Stimulated activated CD4-positive, alpha-beta T cell treated with anti-CD3 and anti-CD28 coated beads, Interleukin-1b, Interleukin-23, amount 100 ng/mL, for 48 hours (primary cell): ENCODE measurements at places on chromosomes 6 and 20.

- DNase-seq: no peak
Observed at GRCh38 chr6:157690441-157691210, 132.4 kb upstream of the SNX9 start.

GRCh38 chr20:24998631-24999445 lies 6.3 kb upstream of the APMAP start:
- DNase-seq: no peak

GRCh38 chr20:3998998-3999397 lies 16.4 kb downstream of the RNF24 start:
- no peak for DNase-seq

DNA sequence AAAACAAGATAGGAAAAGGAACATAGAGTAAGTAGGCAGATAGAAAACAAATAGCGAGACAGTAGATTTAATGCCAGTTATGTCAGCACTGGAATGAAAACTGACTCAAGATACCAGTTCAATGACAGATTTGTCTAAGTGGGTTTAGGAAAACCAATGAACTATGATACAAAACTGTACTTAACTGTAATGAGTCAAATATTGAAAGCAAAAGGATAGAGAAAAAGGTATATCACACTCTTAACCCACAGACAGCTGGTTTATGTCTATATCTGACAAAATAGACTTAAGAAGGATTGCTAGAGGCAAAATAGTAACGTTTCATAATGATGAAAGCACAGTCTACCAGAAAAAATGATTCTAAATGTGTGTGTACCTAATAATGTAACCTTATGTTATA lies 38.2 kb downstream of the ATRN start:
- DNase-seq: no peak

DNA sequence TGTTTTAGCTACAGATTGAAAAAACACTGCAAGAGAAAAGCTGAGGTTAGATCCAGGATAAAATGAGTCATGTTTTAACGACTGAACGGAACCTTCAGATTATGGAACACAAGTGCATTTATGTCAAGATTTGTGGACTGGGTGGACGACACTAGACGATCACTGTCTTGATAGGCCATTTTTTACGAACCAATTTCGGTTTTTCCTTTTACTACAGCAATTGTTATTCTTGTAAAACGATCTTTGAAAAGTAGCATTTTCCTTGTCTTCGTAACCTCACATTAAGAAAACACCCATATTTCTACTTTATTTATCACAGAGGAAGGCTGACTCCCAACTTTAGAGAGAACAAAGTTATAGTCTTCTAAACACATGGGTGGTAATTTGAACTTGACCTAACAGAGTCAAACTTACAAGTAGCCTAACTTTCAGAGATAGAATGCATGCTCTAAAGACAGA lies 294.2 kb upstream of the TCF21 start:
- no peak for DNase-seq

- peak; percentile 46 for DNase-seq
Observed at GRCh38 chr6:139135578-139136545, 982 bp downstream of the HECA start.

- DNase-seq: no peak
Observed at GRCh38 chr6:115909923-115910546, 150.7 kb downstream of the FRK start.

GRCh38 chr6:120496661-120497060 lies 837.6 kb downstream of the TBC1D32 start:
- DNase-seq: no peak

DNA sequence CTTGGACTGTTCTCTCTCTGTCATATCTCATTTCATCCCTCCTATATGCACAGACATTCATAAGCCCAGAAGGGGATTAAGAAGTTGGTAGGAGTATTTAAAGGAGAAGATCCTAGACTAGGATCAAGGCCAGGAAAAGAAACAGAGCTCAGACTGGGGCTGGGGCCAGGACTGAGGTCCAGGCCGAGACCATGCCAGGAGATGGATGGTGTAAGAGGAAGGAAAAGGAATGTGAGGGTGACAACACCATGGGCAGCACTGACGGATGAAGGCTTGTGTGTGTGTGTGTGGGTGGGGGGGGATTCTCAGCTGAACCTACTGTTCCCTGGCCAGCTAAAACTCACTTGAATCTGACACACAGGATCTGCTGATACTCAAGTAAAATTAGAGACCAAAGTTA lies 182.1 kb downstream of the KIF6 start:
- DNase-seq: no peak

DNA sequence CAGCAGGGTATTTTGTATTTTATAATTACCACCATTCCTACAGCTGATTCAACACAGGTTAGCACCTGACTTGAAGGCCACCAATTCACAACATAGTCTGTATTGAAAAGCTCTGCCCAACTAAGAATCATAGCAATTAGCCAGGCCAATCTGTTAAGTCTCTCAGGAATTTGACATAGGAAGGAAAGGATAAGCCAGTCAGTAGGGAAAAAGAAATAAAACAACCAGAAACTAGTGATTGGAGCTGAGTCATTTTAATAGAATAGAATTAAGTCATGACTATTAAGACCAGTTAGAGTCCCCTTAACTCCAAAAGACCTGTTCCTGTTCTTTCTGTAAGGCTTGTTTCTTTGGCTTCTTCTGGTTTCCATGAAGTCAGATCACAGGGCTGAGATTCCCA lies 8.1 kb downstream of the RANBP9 start:
- no peak for DNase-seq

GRCh38 chr6:142781129-142781528 lies 163.8 kb downstream of the HIVEP2 start:
- no peak for DNase-seq

DNA sequence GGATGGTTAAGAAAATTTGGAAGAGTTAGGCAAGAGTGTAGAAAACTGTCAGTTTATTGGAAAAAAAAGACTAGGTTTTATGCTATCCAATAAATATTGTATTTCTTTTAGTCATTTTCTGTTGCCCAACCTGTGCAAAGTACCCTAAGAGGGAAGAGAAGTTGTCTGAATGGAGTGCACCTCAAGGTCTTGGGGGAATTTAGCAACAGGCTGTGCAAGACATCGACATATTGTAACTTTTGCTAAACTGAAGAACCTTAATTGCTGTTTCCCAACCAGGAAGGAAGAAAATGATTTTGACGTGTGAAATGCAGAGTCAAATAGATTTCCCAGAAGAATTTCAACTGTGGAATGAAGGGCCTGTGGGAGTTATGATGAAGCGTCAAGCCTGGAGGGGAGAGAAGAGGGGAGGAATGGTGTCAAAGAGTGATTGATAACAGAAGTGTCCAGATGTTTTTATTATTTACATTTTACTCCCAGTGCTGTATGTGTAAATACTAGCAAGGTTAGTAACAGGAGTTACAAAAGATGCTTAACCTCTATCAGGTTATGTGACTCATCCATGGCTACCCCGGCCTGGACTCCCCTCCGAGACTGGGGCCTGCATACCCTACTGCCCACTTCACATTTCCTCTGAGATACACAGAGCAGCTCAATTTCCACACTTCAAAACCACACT lies 246.8 kb downstream of the MYLK4 start:
- DNase-seq: no peak

DNA sequence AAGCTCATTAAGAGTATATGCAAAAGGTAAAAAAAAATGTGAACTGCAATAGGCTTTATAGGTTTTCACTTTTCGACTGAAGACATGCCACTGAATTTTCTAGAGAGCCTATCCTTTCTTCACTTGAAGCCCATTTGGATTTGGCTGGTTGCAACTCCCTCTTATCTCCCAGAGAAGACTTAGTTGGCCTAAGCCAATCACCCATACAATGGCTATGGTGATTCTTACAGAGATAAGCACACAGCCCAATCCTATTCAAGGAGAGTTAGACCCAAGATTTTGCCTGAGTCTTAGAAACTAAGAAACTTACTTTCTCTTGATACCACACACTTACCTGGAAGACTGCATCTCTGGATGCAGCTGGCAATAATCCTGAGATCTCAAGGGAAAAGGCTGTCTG lies 167.3 kb upstream of the PTCHD4 start:
- DNase-seq: no peak

DNA sequence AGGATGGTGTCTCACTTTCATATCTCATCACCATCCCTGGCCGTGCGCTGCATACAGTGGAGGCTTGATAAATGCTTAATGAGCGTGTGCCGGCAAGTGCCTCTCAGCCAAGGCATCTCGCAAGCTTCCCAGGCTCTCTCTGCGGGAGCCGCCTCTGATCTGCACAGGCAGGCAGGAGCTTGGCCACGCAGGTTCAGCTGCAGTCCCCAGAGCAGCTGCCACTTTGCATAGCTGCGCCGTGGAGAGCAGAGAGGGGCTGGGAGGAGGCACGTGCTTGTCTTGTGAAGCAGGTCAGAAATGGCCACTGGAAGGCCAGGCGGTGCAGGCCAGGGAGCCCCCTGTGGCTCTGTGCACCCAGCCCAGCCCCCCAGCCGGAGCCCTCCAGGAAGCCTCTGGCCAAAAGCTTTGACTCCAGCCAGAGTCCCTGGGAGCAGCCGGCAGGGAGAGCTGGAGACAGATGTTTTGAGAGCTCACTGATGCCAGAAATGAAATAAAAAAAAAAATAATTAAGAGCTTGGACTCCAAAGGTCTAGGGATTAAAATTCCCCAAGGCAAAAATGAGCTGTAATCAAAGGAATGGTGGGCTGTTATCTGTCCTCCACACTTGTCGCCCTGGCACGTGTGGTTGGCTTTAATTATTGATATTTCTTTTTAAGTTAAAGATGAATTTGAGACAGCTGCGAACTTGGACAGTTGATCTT lies 377.0 kb downstream of the CDH4 start:
- DNase-seq: no peak

GRCh38 chr20:10562899-10563298 lies 110.9 kb downstream of the JAG1 start:
- no peak for DNase-seq

- DNase-seq: no peak
Observed at GRCh38 chr20:58064411-58065010, 163.9 kb downstream of the ANKRD60 start.
